ENCODE measurements at places on chromosomes 5 and 9. TPM values are rescaled to one million over a fixed set of nuclear protein-coding genes. Genes with fewer than 3 reads are reported as not detected.

DNA sequence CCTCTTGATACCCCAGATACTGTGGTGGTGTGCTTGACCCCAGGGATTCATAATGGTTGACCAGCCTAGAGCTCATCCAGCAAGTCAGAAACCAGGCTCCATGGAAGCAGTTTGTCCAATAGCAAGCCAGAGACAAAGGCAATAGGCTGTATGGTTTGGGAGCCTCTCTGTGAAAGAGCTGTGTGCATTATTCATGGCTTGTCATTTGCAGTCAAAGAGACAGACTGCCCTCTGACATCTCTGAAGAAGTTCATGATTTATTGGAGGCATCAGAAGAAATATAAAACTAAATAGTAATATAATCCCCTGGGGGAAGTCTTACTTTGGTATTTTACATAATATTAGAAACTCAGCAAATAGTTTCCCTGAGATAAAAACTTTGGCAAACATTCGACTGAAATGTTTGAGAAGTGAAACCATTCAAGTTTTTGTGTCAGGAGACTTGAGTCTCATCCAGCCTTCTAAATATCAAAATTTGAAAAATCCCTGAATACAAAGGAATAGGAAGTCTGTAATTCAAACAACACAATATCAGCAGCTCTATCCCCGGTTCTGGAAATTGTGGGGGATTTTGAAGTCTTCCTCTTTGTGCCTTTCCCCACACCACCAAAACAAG lies 250.3 kb downstream of the ZSWIM6 start:
- no peak for DNase-seq

DNA sequence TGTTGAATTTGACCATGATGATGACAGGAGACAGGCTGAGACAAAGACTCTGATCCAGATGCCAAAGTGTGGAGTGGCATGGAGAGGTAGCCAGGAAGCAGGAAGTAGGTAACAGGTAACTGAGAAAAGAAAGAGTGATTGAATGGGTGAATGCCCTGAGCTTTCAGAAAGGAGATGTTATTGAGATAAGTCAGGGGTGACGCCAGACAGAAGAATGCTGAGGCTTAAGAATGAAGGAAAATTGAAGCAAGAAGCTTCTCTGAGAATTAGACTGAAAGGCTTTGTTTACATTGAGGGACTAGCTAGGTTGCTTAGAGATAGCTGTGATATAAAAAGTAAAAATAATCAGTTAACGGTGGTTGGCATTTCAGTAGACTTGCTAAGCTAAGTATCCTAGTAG lies 165.7 kb downstream of the PSAT1 start:
- no peak for DNase-seq

DNA sequence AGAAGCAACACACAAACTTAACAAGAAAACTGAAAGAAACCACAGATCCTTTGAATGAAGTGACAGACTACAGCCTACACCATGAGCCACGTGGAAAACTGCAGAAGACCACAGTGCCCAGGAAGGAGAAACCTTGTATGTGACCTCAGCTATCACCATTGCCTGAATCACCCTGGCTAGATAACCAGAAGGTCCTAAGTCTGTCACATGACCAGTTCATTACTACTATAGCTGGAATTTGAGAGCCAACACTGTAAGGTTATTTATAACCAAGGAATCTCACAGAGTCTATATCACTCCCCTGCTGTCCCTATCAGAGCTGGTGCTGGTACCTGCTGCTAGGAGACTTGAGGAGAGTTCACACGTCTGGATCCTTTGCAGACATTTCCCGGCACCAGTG lies 90.3 kb upstream of the FBXL17 start:
- DNase-seq: no peak

The CEP72 gene
- 9.4 TPM for total RNA-seq

All from HepG2 (cell line).